ENCODE measurements at places on chromosomes 1 and 21. TPM values are rescaled to one million over a fixed set of nuclear protein-coding genes. Genes with fewer than 3 reads are reported as not detected.

Gene MSH4
- 0.68 TPM for total RNA-seq

Gene DRAXIN
- total RNA-seq: 0.10 TPM

Gene IGSF3
- 51.7 TPM for total RNA-seq

Gene LMOD1
- total RNA-seq: 15.9 TPM

Gene PPFIA4
- total RNA-seq: 0.63 TPM

DNA sequence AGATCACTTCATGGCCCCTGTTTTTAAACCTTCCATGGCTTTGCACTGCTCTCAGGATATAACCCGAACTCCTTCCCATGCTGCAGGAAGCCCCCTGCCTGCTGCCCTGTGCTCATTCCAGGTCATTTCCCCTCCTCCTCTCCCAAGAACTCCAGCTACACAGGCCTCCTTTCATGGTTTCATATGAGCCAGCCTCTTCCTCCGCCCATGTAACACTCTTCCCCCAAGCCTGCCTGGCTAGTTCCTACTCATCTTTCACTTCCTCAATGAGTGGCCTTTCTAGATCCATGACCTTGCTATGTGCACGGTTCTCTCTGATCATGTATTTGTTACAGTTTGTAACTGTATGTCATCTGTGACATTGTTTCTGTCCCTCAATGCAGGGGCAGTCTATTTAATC is 3.1 kb upstream of the NCF2 start:
- no peak overlapping the region for H3K27ac ChIP-seq
- peaks cover 6% of the 10 kb centered on the region for H3K4me1 ChIP-seq
- DNase-seq: no peak
- no peak overlapping the region for H3K4me3 ChIP-seq

DNA sequence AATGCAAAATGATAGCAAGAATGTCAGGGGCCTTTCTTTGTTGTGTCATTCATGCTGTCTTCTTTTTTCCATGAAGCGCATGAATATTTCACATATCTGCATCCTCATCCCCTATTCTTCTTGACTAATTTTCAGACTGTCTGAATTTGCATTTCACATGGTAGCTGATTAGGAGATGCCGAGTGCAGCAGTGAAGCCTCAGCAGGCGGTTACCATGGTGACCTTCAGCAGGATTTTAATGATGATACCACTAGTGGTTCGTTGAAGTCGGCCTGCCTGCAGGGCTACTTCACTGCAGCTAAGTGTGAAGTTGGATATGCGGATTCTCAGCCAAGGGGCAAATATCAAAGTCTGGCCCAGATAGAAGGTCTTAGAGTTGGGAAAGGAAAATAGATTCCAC is 141.8 kb downstream of the NEK7 start:
- peaks cover 26% of the 10 kb centered on the region for H3K4me1 ChIP-seq
- no peaks in the 10 kb centered on the region for H3K27me3 ChIP-seq
- no peak for DNase-seq

DNA sequence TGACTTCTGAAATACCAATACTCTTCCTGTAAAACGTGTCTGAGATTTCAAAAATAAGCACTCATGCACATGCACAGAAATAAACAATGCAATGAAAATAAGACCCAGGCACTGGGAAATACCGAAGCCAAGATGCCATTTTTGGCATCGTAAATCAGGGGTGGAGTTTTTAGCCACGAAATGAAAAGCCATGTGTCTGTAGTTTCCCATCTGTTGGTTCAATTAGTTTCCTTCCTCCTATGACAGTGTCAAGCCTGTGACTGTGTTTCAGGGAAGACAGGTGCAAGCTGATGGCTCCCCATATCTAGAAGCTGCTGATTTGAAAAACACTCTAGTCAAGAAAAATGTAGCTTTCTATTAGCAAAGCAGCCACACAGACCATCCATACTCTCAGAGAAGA is 480.4 kb upstream of the CAMK1G start:
- H3K4me3 ChIP-seq: no peak overlapping the region
- H3K27ac ChIP-seq: no peak overlapping the region
- no peaks in the 10 kb centered on the region for H3K36me3 ChIP-seq
- H3K27me3 ChIP-seq: peaks cover 12% of the 10 kb centered on the region
- no peak for DNase-seq

DNA sequence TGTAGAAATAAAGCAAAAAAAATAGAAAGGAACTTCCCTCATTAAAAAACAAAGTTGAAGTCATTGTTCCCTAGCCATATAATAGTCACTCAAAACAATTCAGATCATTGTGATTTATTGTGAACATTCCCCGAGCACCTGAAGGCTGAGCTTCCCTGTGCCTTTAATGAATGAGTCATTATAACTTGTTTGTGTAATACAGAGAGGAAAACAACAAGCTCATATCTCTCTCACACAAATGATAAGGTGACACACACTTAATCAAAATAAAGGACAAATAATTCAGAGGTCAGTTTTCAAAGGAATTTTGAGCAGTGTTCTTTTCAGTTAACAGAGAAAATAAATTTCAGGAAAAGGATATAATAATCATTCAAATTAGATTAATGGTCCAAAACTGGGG is 326.2 kb downstream of the DUSP10 start:
- no peak for DNase-seq
- peaks cover 14% of the 10 kb centered on the region for H3K27me3 ChIP-seq
- no peak overlapping the region for H3K27ac ChIP-seq
- no peaks in the 10 kb centered on the region for H3K36me3 ChIP-seq
- H3K4me3 ChIP-seq: no peak overlapping the region

- no peak overlapping the region for H3K27ac ChIP-seq
- DNase-seq: no peak
- no peaks in the 10 kb centered on the region for H3K4me1 ChIP-seq
- H3K4me3 ChIP-seq: no peak overlapping the region
Measured at GRCh38 chr1:157249326-157249725, 111.1 kb upstream of the ETV3 start.

DNA sequence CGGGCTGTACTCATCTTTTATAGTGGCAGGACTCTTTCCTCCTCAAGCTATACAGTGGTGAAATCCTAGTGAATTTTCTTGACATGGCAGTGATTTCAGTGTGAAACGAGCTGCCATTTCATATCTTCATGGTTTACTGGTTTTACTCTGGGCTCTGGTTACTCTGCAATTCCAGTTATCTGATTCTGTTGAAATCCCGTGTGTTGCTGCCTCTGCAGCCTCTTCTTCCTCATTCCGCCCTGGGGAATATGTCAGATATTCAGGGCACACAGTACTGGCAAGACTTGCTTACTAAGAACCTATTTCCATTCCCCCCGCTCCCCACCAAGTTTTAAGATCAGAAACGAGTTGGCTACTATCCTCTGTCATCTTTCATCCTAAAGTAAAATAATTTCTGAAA is 7.9 kb upstream of the OR2B11 start:
- no peaks in the 10 kb centered on the region for H3K36me3 ChIP-seq
- peaks cover 24% of the 10 kb centered on the region for H3K27me3 ChIP-seq
- DNase-seq: no peak
- no peak overlapping the region for H3K27ac ChIP-seq
